ENCODE measurements at places on chromosomes 3 and 15.

GRCh38 chr15:88635318-88635717, 3.5 kb upstream of the ISG20 start:
- DNase-seq, result peak; percentile 77

DNA sequence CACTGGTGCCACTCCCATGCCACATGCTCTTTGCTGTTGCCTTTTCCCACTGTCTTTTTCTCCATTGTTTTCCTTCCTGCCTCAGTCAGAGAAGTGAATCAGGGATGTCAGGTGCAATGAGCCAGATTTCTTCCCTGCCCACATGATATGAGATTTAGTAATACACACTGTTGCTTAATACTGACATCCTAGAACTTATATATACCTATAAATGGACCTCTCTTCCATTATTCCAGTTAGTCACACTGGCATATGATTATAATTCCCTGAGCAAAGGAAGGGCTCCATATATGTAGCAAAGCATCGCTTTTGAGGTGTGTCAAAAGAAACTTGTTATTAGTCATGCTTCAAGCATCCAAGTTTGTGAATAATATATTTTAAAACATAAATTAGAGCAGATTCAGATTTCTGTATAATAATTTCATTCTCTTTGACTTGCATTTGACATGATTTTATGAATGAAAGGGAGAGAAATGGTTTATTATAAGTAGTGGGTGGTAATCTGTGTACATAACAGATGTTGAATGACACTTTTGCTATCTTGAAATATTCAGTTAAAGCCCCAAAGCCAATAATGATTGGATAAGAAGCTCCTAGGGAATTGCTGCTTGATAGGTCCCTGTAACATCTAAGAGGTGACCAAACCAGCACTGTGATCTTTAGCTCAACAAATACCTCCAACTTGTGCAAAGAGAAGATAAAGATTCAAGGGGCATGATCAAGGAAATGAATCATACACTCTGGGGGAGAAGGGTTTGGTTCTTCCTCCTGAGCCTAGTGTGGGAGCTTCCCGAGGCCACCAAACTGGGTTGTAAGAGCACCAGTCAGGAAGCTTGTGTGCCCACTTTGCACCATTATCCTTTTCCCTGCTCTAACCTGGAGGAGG, 48.6 kb downstream of the CHST2 start:
- DNase-seq, result no peak

DNA sequence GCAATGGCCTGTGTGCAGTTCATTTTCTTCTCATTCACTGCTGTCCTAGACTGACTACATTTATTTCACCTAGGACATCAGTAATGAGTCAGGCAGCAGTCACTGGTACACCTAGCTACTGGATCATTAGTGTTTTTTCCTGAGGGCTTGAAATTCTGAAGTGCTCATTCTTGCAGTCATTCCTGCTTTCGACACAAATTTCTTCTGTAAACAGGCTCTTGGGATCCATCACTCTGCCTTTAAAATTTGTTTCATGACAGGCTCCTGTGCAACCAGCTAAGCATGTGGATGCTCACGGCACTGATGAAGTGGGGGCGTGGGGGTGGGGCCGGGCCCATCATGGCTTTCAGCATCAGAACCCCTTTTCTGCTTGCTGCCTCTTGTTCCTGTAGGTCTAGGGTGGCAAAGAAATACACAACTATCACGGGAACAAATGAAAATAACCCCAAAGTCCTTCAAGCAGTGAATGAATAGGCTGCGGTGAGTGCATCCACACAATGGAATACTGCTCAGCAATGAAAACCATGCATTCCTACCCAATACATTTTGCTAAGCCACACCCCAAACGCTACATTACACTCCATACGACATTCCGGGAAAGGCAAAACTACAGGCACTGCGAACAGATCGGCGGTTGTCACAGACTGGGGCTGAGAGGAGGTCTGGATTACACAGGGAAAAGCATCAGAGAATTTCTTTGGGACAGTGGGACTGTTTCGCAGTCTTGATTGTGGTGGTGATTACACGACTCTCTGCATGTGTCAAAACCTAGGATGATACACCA, 9.3 kb upstream of the MELTF start:
- no peak for DNase-seq

GRCh38 chr3:16061491-16061890, 113.0 kb upstream of the GALNT15 start:
- no peak for DNase-seq

- no peak for DNase-seq
These were observed 103.5 kb downstream of the TBC1D2B start for GRCh38 chr15:77974098-77974414.

GRCh38 chr3:138019281-138020069, 9.5 kb downstream of the CLDN18 start:
- DNase-seq, result no peak

- no peak for DNase-seq
These were observed 583.8 kb upstream of the ZNF717 start for GRCh38 chr3:76369170-76369569.

DNA sequence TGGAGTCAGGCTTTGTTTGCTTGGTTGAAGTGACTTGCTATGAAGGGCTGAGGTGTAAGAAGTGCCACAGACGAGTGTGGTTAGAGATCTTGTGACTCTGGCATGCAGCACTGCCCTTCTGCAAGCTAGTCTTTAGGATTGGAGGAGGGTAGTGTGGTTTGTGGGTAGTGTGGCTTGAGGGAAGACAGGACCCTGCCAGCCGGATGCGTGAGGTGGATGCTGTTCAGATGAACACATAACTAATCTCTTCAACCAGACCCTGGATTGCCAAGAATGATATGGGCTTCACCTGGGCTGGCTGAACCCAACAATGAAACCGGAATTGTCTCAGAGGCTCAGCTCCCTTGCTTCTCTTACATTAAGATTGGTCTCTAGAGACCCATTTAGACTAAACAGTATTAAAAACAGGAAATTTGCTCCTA, 32.7 kb downstream of the STARD9 start:
- peak; percentile 28 for DNase-seq

- no peak for DNase-seq
These were observed 4.1 kb upstream of the TM4SF4 start for GRCh38 chr3:149470381-149470780.

DNA sequence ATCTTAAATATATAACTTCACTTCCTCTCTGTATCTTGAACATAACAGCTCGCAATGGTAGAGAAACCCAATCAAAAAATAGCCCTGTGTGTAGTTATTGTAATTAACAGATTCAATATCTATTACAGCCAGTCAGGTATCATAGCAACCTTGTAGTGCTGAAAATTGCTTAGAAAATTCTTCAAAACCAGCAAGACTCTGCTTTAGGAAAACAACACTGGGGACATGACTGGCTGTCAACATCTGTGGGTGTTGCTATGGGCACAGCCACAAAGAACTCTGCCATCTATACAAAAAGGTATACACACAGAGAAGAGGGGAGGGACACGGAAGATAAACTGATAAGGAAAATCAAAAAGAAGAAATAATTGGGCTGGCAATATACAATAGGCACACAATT, 101.2 kb downstream of the WDR72 start:
- DNase-seq, result no peak

GRCh38 chr3:62375655-62376453, 2.5 kb upstream of the FEZF2 start:
- DNase-seq, result no peak

DNA sequence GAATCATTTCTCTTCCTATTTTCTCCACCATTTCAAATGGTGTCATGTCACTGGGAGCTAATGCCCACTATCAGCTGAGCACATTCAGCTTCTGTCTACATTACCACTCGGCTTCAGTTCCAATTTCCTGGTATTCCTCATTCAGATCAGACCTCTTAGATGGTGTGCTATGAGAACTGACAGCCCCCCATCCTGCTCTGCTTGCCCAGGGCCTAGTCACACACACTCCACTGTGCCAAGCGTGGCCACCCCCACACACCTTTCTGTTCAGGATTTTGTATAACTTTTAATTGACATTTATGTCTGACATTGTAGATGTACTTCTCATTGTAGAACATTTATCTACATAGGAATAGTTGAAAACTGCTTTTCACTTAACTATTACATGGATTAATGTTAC, 146.8 kb downstream of the CDIN1 start:
- DNase-seq, result no peak

- no peak for DNase-seq
These were observed 60.4 kb upstream of the LMOD3 start for GRCh38 chr3:69182588-69183316.

DNA sequence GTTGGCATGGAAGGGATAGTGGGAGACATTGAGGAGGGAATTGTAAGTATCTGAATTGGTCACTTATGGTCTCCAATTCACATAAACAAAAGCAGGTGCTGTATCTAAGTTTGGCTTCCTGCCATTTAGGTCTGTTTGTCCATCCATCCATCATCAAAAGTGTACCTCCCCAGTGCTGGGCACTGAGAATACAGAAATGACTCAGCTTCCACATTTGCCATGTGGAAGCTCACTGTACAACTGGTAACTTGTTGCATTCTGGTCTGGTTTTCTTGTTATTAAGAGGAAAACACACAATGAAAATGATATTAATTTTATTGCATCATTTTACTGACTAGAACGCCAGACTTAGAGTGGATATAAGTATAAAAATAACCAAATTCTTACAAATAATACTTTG, 30.9 kb upstream of the MUC13 start:
- DNase-seq, result no peak

DNA sequence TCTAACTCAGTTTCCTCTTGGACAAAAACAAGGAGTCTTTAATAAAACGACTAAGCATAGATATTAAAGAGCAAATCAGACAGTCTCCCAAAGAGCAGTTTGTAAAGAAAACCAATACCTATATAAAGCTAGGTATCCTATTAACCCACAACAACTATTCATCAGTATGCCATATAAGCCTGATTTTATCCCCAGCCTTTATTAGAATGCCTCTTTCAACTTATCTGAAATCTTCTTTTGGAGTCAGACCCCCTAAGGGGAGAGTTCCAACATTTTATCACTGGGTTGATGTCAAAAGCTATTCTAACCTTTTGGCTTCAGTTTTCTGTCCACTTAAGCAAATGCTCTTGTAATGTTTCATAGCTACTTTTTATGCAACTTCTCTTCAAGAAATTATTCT, 17.8 kb downstream of the MAP2K5 start:
- no peak for DNase-seq

- peak; percentile 23 for DNase-seq
These were observed 11.1 kb downstream of the LRCH3 start for GRCh38 chr3:197801891-197802778.

DNA sequence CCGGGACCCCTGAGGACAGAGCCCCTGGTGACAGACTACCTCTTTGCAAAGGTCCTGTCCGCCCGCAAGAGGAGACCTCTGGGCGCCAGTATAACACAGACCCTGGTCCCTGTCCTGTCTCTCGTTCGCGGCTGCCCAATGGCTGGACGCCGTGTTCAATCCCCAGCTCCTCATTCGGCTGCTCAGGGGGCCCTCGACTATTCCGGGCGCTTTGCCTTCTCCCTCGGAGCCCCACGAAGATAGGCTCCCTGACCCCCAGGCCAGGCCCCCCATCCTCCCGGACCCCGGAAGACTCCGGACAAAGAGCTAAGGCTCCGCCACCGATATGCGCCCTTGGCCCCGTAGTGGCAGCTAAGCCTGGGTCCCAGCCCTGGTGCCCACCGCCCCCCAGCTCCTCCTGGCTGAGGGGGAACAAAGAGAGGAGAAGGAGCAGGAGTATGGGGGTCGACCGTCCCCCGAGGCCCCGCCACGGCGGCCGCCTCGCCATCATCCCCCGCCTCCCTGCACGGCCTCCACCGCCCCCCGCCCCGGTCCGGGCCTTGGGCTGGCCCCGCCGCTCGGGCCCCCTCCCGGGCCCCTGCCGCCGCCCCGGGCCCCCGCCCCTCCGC, 437 bp downstream of the CELSR3 start:
- DNase-seq, result no peak

DNA sequence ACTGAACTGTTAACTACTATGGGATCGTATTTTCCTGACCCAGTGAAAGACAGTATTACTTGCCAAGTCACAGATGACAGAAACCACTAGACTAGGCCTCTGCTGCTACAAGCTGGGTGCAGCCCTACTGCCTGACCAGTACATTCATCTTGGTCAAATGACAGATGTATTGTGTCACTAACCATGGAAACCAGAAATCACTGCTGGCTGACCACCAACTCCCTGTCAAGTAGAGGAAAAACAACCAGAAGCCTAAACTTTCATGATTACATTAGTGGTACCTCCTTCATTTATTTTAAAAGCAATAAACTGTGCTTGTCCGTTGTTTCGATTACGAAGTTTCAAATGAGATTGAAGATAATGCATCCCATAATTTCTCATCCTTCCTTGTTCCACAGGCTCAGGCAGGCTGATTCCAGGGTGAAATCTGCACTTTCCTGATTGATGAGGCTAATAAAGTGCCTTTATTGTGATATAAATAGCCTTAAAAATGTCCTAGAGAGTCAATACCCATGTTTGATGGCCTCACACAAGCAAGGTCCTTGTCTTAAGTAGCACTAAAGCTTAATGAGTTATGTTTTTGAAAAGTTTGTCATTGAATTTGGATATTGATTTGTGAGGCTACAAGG, 309.7 kb downstream of the LSAMP start:
- no peak for DNase-seq

DNA sequence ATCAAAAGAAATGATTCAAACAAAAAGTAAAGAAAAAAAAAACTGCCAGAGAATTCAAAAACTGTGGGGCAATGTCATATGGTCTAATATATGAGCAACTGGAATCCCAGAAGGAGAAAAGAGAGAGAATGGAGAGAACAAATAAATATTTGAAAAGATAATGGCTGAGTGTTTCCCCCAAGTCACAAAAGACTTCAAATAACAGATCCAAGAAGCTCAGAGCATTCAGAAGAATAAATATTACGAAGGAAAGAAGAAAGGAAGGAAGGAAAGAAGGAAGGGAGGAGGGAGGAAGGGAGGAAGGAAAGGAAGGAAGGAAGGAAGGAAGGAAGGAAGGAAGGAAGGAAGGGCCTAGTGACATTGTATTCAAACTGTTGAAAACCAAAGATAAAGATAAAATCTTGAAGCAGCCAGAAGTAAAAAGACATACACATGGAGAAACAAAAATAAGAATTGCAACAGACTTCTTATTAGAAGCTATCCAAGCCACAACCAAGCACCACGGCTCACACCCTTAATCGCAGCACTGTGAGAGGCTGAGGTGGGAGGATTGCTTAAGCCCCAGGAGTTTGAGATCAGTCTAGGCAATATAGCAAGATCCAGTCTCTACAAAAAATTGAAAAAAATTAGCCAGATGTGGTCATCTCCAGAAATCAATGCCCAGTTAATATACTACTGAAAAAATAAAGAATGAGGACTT, 118.9 kb upstream of the IGSF10 start:
- no peak for DNase-seq

DNA sequence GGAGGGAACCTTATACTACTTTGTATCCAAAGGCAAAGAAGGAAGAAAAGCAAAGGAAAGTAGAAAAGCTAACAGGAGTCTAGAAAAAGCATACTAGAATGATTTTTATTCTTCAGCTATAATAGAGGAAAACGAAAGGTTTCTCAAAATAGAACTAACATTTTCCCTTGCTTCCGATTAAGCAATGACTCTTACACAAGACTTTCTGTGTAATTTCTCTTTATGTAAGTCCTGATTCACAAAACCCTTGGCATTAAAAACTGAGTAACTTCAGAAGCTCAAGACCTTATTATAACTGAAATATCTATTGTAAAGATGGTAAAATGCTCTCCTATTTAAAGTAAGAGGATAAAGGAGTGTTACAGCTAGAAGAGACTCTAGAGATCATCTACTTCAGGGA, 97.4 kb downstream of the DTWD1 start:
- DNase-seq, result no peak

Measured in central memory CD4-positive, alpha-beta T cell (primary cell).